ENCODE measurements at places on chromosomes 6 and 20. TPM values are rescaled to one million over a fixed set of nuclear protein-coding genes. Genes with fewer than 3 reads are reported as not detected.

DNPH1 gene
- polyA plus RNA-seq, result 109 TPM

C6orf15 gene
- not detected for polyA plus RNA-seq

SMOC2 gene
- 18.8 TPM for polyA plus RNA-seq

OOEP gene
- 0.18 TPM for polyA plus RNA-seq

FUCA2 gene
- 25.2 TPM for polyA plus RNA-seq

CPXM1 gene
- 0.50 TPM for polyA plus RNA-seq

TMEM170B gene
- polyA plus RNA-seq, result 0.65 TPM

RNF144B gene
- 4.5 TPM for polyA plus RNA-seq

SRMS gene
- polyA plus RNA-seq, result 2.1 TPM

SULF2 gene
- 62.9 TPM for polyA plus RNA-seq

CFAP61 gene
- polyA plus RNA-seq, result not detected

Measured in stomach (tissue), 19 donors.